ENCODE measurements at places on chromosomes 1 and 21.

DNA sequence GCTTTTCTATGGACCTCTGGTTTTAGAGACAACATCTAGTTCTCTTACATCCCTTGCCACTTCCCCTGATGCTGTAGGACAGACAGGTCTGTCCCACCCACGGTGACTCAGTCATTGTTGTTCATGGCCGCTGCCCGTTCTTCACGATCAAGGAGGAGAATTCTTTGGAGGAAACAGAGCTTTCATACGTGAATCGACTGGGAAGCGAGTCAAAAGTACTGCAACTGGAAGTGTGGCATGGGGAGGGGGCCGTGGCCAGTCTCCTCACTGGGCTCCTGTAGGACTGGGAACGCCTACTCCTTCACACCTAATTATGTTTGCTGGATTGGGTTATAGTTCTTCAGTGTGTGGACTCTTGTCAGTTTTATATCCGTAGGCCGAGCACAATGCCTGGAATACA is 4.4 kb upstream of the SLC37A1 start:
- no peak for DNase-seq

DNA sequence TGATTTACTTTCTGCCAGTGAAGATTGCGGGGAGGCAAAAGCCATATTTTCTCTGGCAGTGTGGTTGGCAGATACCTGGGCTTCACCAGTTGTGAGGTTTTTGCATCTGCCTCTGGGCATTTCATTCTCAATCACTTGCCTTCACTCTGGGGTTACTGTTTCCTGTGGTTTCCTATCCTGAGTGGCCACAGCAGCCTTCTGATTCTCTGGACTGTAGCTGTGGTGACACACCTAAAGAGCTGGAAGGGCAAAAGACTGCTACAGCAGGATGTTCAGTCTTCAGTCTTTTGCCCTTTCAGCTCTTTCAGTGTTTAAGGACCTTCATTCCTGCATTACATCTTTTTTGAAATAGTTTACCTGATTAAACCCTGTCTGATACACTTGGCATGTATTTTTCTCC is 50.5 kb upstream of the GPR52 start:
- DNase-seq, result peak; percentile 72

DNA sequence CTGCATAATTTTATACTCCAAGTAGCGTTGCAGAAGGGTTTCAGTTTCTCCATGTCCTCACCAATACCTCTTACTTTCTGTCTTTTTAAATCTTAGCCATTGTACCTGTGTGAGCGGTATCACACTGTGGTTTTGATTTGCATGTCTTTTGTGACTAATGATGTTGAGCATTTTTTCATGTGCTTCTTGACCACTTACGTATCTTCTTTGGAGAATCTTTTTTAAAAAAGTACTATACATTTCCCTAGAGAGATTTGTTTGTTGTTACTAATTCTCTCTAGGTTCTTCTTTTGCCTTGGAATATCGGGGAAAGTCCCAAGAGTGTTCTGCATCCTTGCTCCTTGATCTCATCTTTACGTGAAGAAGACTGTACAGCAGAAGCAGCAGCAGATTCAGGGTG is 81.8 kb upstream of the WARS2 start:
- DNase-seq, result no peak

DNA sequence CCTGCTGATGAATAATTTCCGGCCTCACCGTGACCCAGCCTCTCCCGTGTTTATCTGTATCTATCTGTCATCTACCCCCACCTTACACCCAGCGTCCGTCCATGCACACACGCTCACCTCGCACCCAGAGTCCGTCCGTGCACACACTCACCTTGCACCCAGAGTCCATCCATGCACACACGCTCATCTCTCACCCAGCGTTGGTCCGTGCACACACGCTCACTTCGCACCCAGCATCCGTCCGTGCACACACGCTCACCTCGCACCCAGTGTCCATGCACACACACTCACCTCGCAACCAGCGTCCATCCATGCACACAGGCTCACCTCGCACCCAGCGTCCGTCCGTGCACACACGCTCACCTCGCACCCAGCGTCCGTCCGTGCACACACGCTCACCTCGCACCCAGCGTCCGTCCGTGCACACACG is 25.0 kb upstream of the COL18A1 start:
- no peak for DNase-seq

DNA sequence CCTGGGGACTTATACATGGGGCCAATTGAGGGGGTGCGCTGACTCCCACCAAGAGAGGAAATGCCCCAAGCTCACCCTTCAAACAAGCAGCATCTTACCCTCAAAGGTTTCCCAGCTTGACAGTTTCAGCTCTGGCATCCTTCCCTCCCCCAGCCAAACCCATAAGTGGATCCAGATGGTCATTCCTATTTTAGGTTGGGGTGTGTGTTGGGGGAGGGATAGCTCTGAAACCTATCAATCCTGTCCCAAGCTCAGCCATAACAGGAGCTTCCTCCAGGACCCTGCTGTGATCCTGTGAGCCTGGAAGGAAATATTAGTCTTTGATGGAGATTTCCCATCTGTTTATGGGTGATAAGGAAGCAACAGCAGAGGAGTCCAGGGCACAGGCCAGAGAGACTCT is 3.4 kb upstream of the TMEM222 start:
- DNase-seq, result no peak
